ENCODE measurements at places on chromosomes 2 and 18.

GRCh38 chr2:237625216-237625705 is 2.1 kb upstream of the LRRFIP1 start:
- no peak for DNase-seq

GRCh38 chr18:46413684-46414083 is 243.3 kb downstream of the LOXHD1 start:
- DNase-seq: no peak

DNA sequence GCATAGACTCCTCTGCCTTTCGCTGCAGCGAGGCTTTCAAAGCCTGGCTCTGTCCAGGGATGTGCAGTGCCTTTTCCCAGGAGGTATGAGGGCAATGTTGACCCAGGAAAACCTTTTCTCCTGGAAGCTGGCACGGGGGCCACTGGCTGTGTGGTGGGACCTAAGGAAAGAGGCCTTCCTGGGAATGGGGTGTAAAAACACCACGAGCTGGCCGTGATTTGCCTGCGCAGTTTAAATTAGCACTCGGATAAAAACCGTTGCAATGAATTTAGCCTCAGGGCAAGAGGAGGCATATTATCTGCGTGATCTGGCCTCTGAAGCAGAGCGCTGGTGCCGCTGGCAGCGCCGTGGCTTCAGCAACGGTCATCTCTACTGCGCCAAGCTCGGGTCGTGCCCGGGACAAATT is 3.0 kb downstream of the OSR1 start:
- no peak for DNase-seq

GRCh38 chr2:32043561-32043960 is 4.0 kb upstream of the DPY30 start:
- no peak for DNase-seq

- DNase-seq: peak; percentile 1
These were observed 104.9 kb downstream of the RPRM start for GRCh38 chr2:153373510-153374279.

DNA sequence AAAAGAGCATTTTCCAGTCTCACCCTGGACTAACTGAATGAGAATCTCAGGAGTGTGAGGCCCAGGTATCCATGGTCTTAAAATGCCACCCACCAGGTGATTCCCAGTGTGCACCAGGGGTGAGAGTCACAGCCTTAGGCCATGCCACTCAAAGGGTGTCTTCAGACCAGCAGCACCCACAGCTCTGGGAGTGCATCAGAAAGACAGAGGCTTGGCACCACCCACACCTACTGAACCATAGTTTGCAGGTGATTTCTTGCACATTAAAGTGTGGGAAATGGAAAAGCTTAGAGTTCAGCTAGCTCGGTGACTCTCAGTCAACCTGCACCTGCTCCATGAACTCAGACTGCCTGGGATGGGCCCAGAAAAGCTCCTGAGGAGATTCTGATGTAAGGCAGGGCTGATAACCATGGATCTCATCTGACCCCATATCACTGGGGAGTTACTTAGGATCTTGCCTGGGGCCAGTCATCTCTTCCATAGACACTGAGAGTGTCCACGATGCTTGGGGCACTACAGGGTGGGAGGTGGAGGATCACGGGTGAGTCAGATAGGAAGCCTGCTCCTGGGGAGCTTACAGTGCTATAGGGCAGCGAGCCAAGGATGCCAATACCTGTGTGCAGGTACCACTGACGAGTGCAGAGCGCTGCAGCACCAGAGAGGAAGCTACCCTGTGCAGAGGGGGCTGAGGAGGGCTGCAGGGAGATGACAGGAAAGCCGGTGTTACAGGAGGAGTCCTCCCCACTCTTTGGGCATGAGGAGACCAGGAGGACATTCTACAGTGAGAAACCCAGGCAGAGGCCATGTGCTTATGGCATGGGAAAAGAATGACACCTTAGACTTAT is 4.6 kb downstream of the IL37 start:
- no peak for DNase-seq

DNA sequence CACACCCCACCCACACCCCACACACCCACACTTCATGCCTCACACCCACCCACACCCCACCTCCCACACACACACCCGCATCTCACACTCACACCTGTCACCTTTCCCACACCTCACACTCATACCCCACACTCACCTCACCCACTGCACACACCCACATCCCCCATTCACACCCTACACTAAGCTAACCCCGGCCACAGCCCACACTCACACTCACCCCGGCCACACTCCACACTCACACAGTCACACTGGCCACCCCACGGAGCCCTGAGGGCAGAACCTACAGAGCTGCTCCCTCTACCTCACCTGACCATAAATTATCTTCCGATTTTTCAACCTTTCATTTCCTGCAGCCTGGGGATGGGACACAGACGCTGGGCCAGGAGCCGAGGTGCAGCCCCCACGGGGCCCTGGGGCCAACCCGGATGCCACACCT is 241.3 kb downstream of the HDAC4 start:
- DNase-seq: no peak
